Naive thymus-derived CD8-positive, alpha-beta T cell (primary cell): ENCODE measurements at places on chromosomes 7 and 10.
A peak's percentile ranks its signal among the peaks of the same experiment; 100 is the strongest.

DNA sequence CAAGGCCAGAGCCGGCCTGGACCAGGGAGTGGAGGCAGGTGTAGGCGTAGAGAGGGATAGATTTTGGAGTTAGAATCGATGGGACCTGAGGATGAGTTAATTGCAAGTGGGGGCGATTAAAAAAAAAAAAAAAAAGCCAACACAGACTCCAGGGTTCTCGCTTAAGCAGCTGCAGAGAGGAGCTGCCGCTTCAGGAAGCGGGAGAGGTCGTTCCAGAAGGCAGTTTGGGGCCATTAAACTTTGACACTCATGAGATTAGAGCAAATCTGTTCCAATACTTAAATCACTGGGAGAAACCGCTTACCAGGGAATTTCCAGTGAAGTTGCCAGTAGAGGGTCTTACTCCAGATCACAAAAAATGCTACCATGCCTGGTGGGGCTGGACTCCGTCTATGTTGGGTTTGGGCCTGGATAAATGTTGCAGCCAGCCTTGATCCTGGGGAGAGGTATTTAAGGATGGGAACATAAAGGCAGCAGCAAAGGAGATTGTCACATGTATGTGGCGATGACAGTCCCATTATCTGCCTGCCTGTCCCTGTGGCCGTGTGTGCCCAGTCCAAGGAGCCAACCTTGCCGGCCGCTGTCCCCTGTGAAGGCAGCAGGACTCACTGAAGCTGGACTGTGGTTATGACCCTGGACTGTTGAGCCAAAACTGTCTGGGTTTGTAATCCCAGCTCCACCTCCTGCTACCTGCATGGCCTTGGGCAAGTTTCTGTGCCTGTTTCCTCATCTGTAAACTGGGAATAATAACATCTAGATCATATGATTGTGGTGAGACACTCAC, 23.9 kb upstream of the GRID1 start:
- DNase-seq = no peak

DNA sequence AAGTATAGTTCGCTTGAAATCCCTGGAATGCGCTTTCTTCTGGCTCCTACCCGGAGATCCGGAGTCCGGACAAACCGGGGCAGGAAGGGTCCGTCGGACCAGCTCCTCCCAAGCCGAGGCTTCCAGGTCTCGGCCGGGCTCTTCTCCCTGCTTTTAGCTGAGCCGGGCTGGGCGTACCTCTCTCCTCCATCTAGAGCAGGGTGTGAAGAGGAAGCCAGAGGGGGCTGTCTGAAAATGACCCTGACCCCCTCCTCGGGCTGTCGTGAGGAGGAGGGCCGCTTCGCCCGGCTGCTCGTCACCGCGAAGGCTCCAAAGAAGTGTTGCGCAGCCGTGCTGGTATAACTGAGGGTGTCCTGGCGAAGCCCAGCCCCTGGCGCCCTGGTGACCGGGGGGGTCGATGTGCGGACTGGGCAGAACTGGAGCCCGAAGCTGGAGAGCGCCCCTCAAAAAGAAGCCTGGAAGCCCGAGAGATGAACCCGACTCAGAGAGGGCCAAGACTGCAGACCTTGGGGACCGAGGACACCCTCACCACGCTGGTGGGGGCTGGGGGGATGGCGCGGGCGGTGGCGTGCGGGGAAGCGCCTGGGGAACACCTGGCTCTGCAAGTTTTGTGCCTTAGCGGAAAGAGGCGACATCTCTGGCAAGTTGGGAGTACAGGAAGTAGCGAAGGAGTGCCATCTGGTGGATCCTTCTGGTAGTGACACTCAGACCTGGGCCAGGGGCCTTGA, 5.7 kb downstream of the KAZALD1 start:
- peak; percentile 88 for DNase-seq

- DNase-seq = no peak
These were observed 20.2 kb upstream of the FOXK1 start for GRCh38 chr7:4661871-4662270.

GRCh38 chr10:80163741-80164341, 31.3 kb downstream of the PLAC9 start:
- DNase-seq = no peak

- DNase-seq = no peak
These were observed 1.4 kb downstream of the UBE2D1 start for GRCh38 chr10:58336242-58336641.

DNA sequence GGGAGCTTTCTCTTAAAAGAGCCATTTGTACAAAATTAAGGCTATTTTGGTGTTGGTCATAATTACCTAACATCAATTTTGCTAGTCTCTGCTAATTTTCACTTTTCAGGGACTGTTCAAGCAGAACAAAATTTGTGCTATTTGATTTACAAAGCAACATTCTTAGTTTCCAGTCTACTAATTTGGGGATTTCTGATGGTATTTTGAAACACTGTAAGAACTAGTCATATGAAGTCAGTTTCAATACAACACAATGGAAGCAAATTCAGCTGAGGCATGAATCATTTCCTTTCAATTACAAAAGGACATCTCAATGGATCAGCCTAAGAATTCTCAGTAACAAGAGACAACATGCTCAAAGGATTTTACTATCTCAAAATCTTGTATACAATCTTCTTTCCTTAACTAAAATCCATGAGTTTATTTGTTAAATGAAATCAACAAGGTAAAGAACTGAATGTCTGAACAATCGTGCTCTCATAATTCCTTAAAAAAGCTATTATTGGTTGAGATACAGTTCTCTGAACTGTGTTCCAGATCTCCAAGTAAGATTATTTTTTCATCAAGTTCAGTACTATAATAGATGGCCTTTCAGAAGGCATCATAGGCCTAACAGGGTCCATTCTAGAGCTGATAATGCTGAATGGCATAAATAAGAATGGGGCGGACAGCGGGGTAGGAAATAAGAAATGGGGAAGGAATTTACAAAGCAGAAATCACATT, 144.6 kb downstream of the NRCAM start:
- DNase-seq = no peak

DNA sequence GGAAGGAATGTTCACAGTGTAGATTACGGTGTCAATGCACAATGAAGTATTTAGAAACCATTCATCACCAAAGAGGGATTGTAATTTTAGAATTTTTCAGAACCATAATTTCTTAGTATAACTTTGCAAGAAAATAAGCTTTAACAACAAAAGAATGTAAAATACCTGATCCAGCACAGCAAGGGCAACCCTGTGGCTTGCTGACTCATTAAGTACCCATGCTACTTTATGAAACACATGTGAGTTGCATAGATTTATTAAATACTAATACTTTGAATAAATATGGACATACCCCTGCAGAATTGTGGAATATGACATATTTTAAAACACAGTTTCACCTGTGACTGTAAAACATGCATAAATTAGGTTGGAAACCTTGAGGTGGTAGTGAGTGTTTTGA, 281.3 kb downstream of the ZNF248 start:
- DNase-seq = no peak

DNA sequence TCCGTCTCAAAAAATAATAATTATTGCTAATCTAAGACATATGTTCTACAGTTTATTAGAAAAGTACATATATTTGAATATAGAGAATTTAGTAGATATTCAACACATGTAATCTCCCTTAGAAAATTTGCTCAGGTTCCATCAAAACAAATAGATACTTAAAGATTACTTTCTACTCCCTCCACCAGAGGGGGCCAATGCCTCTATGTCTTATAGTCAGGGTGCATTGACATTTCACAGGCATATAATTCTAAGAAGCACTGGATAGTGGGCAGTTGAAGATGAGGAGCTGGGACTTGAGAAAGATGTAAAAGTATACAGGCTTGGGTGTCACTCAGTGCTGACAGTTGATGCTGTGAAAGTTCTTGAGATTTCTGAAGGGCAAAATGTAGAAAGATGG, 301.6 kb upstream of the HPS1 start:
- DNase-seq = no peak

DNA sequence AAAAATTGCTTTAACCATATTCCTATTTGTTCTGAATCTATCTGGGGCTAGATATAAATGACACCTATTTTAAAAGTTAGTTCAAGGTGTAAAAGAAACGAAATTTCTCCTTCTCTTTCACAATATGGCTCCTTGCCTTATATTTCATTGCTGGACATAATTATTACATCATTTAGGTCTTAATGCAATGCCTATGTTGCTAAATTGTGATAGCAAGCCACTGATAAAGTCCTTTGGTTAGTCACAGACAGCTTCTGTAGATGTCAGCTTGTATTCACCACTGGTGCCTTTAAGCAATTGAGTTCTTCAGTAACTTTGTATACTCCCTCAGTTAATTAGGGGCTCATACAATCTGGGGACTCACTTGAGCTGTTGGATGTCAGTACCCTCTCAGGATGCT, 1236.6 kb downstream of the GATA3 start:
- no peak for DNase-seq
